H1 (cell line): ENCODE measurements at places on chromosomes 6 and 20. TPM values are rescaled to one million over a fixed set of nuclear protein-coding genes. Genes with fewer than 3 reads are reported as not detected.

Gene SYNGAP1
- total RNA-seq, result 101 and 109 TPM in 2 replicates

Gene GNL1
- 67.8 and 75.4 TPM in 2 replicates for total RNA-seq

Gene CST7
- not detected in 2 replicates for total RNA-seq

Gene ADTRP
- 0.45 TPM in 1 of 2 replicates, not detected in the other for total RNA-seq

Gene WFDC10B
- total RNA-seq, result 0.54 TPM in 1 of 2 replicates, not detected in the other

Gene CDH4
- 7.4 and 7.9 TPM in 2 replicates for total RNA-seq

Gene MUC21
- not detected in 2 replicates for total RNA-seq

Gene GSTA3
- total RNA-seq, result not detected in 2 replicates

- DNase-seq, result no peak
Measured at GRCh38 chr20:35030136-35030535, 62.5 kb downstream of the TRPC4AP start.

DNA sequence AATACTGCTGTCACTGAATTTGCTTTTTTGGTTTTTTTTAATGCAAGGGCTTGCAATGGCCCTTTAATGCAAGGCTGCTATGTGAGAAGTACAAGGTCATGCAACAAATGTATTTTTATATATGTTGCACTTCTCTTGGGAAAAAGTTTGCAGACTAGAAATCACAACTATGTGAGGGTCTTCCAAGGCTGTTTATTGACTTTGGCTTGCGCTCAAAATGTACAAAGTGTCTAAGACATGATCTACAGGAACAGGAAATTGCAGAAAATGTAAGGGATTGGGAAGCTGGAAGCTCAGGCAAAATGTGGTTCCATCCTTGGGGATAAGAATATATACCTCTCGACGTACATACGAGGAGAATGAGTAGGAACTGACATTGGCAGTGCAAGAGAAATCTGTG is 92.2 kb upstream of the F13A1 start:
- no peak for DNase-seq

GRCh38 chr6:53943395-53943794 is 148.6 kb downstream of the LRRC1 start:
- DNase-seq, result no peak

DNA sequence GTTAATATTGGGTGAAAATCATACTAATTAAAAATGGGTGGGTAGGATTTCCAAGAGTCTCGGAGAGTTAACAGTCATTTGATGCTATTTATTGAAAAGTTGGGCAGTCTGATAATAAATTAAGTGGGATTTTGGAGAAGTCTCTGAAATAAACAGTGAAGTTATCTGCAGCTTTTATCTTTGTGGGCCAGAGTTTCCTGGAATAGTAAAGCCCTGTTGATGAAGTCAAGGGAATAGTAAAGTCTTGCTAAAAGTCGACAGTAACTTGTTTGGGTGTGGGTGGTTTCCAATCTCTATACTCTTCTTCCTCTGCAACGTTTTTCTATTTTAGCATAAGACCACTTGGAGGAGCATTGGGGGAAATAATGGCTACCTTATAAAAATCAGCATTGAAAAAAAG is 493.6 kb downstream of the EPM2A start:
- no peak for DNase-seq

- DNase-seq, result no peak
Measured at GRCh38 chr6:137472641-137473137, 21.5 kb downstream of the OLIG3 start.

GRCh38 chr6:108348655-108349349 is 53.9 kb downstream of the AFG1L start:
- no peak for DNase-seq

DNA sequence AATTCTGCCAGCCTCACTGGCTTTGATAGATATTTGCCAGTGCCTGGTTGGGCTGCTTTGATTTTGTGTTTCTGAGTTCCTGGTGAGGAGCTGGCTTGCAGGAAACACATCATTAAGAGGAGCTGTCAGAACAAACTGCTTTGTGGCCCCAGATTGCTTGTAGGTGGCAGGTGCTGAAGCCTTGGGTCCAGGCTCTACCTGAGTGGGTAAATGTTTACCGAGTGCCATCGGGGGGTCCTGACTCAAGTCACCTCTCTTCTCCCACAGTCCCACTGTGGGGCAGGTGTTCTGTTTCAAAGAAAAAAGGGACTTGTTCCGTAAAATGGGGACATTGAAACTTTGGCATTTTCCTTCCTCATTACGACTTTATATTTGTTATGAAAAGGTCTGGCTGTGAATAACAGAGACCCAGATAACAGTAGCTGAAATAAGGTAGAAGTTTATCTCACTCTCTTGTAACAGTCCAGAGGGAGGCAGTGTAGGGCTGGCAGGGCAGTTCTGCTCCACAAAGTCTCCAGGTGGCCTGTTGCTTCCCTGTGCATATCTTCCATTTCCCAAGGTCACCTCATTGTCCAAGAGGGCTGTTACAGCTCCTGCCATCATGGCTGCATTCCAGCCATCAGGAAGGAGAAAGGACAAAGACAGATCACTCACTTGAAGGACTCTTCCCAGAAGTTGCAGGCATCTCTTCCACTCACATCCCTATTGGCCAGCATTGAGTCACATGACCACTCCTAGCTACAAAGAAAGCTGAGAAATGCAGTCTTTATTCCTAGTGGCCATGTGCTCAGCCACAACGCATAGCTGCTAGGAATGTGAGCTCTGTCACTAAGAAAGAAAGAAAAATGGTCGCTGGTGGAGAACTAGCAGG is 149.9 kb upstream of the KCNG1 start:
- no peak for DNase-seq

- no peak for DNase-seq
Measured at GRCh38 chr6:157974967-157975366, 6.7 kb upstream of the SYNJ2 start.

DNA sequence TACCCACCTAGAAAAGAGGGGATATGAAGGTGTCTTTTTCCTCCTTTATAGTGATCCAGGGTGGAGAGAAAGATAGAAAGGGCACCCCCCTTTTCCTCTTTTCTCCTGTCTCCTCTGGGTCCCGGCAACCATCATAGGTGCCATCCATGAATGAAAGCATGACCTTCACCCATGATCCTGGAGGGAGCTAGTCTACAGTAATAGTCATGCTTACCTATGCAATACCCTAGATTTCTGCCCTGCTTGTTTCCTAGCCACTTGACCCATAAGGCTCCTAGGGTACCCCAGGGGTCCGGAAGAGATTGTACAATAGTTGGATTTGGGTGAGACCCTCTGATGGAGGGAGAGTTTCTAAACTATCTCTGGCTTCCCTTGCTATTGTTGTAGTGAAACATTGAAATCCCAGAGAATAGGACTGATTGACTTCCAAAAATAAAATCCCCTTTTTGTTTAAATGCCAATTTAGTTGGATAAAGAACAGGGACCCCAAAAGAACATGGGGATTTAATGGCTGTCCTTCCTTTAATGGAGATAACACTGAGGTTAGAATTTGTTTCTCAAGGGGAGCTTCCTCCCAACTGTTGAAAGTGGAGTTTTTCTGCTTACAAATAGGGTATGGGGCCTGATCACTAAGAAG is 366.8 kb upstream of the KHDRBS2 start:
- DNase-seq, result no peak

GRCh38 chr6:45504947-45505346 is 127.2 kb upstream of the SUPT3H start:
- DNase-seq, result peak; percentile 58

DNA sequence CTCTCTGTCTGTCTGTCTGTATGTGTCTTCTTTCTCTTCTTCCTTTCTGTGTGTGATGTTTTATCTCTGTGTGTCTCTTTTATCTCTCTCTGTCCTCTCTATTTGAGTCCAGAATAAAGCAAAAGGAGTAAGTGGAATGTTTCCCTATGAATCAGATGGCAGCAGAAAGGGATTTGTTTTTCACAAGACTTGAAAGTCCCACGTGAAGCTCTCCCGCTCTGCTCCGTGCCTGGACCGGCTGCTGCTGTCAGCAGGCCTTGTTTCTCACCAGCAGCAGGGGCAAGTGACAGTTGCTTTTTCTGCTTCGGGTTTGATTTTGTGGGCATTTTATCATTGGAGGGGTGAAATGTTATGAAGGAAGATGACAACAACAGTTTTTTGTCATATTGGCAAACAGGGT is 212.7 kb downstream of the PACRG start:
- DNase-seq, result no peak

DNA sequence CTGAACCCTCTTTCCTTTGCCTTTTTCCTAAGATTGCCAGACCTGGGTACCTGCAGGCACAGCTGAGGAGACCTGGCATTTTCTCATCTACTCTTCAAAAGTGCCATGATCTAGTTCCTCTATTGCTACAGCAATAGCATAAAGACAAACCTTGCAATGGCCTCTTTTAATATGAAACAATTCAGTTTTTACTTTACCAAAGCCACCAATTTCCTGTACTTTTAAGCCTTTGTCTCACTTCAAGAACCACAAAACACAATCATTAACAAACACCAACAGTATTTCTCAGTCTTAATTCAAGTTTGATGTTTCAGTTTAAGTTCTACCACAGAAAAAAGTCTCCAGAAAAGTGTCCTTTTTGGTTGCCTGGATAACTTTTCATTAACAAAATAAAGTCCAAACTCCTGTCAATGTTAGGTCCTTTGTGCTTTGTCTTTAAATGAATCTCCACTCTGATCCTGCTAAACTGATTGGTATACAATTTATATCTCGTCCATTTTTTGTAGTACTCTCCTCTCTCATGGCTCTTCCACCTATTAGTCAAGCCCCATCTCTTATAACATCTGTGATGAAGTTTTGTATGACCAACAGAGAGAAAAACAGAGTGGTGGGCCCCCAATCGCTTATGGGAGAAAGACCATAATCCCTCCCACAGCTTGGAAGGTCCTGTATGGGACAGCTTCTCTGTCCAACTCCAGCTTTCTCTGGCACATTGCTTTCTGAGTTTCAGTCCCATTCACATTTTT is 50.5 kb upstream of the THEMIS start:
- no peak for DNase-seq

DNA sequence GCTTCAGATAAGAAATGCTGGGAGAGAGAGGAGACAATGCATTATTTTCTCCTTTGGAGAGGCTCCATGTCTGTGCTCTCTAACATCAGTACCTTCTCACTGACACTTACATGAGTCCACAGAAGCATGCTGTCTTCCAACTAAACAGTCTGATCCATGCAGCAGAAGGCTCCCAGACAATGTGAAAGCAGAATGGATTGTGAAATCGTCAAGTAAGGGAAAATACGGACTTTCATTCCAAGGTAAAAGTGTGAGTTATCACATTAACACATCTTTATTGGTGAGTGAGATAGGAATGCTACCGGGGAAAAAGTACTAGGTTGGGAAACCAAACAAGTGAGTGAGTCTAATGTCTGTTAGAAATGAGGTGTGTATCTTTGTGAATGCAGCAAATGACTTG is 167.6 kb upstream of the KCNK16 start:
- no peak for DNase-seq

DNA sequence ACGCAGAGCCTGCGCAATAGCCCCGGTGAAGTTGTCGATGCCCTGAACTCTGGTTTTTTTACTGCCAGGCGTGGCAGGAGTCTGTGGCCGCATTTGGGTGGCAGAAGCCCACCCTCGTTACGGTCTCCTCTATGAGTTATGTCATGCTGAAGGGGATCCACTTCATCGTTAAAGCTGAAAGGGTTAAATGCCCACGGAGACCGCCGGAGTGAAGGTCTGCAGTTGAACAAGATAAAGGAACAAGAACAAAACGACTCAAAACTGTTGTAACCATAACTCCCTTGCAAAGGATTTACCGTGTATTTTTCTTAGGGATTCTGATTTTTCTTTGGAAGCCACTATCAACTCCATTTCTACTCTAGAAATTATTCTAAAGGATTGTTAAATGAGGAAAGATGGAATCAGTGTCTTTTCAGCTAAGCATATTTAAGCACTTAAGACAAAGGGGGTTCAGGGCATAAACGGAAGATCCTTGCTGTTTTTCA is 501 bp upstream of the ELOVL5 start:
- DNase-seq, result no peak
